ENCODE measurements at places on chromosomes 5 and 9.
A peak's percentile ranks its signal among the peaks of the same experiment; 100 is the strongest.

GRCh38 chr9:81393985-81394811 lies 295.1 kb downstream of the TLE1 start:
- peak overlapping the region; percentile 59 for H3K27ac ChIP-seq
- H3K4me1 ChIP-seq, result peaks cover 36% of the 10 kb centered on the region
- H3K27me3 ChIP-seq, result peaks cover 13% of the 10 kb centered on the region

DNA sequence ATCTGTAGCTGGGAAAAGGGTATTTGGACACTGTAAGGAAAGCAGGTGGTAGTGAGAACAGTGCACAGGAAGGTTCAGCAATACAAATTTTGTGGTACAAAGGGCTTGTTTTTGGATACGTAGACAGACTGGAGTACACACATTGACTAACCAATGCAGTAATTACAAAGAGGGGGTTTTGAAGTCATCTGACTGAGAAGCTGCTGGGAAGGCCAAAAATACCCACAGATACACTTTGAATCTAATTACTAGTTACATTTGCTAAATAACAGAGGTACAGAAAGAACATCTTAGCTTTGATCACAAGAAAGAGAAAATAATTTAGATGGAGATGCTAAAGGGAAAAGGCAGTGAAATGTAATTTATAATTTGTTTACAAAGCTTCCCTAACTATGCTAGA lies 45.9 kb downstream of the PKD2L2 start:
- peaks cover 40% of the 10 kb centered on the region for H3K36me3 ChIP-seq
- no peaks in the 10 kb centered on the region for H3K27me3 ChIP-seq
- DNase-seq, result no peak
- peaks cover 30% of the 10 kb centered on the region for H3K4me1 ChIP-seq
- H3K4me3 ChIP-seq, result no peak overlapping the region

DNA sequence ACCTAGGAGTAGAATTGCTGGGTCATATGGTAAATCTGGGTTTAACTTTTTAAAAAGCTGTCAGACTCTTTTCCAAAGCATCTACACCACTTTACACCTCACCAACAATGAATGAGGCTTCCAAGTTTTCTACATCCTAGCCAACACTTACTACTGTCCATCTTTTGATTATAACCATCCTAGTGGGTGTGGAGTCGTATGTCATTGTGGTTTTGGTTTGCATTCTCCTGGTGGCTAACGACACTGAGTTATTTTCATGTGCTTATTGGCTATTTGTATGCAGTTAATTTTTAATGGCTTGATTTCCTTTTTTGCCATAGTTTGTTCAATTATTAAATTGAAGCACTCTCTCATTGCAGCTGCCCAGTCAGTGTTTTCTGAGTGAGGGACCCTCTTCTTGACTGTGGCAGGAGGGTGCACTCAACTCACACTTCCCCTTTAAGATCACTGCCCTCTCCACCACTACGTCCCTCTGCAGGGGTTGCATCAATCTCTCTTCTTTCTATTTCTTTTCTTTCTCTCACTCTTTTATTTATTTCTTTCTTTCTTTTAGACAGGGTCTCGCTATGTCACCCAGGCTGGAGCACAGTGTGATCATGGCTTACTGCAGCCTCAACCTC lies 182.3 kb downstream of the C9orf152 start:
- no peak for DNase-seq
- H3K36me3 ChIP-seq, result no peaks in the 10 kb centered on the region
- no peak overlapping the region for H3K4me3 ChIP-seq

GRCh38 chr5:134131165-134131564 lies 16.7 kb downstream of the TCF7 start:
- H3K27me3 ChIP-seq, result no peaks in the 10 kb centered on the region
- no peak overlapping the region for H3K4me3 ChIP-seq
- H3K4me1 ChIP-seq, result peaks cover 50% of the 10 kb centered on the region
- H3K27ac ChIP-seq, result no peak overlapping the region

DNA sequence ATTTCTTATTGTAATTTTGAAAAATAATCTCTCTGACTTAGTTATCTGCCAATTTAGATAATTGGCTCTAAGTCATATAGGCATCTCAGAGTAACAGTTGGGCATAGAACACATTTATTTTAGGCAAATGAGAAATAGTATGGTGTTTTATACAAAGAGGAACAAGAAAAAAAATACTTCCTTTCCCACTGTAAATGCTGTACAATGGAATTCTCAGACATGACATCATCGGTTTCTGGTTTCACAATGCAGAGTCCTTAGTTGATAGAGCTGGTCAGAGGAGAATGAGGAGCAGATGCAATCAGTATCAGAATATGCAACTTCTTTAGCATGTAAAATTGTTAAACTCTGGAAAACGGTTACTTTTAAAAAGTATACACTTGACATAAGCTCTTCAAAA lies 49.4 kb downstream of the PLK2 start:
- no peak for DNase-seq
- no peaks in the 10 kb centered on the region for H3K36me3 ChIP-seq

DNA sequence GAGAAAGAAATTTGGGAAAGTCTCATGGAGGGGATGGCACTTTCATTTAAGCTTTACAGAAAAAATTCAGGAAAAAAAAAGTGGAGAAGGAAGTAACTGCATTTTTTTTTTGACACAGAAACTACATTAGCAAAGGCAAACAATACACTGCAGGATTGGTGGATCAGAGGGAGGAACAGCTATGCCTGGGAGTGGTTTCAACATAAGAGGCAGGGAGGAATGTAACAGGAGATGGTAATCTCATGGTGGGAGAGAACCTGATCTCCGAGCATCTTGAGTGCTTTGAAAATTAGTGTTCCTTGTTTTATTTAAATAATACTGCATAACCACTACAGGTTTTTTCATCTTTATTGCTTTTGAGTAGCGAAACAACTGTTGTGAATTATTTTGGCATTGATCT lies 249.4 kb downstream of the FAM170A start:
- H3K36me3 ChIP-seq, result no peaks in the 10 kb centered on the region
- no peak overlapping the region for H3K27ac ChIP-seq
- H3K27me3 ChIP-seq, result no peaks in the 10 kb centered on the region

DNA sequence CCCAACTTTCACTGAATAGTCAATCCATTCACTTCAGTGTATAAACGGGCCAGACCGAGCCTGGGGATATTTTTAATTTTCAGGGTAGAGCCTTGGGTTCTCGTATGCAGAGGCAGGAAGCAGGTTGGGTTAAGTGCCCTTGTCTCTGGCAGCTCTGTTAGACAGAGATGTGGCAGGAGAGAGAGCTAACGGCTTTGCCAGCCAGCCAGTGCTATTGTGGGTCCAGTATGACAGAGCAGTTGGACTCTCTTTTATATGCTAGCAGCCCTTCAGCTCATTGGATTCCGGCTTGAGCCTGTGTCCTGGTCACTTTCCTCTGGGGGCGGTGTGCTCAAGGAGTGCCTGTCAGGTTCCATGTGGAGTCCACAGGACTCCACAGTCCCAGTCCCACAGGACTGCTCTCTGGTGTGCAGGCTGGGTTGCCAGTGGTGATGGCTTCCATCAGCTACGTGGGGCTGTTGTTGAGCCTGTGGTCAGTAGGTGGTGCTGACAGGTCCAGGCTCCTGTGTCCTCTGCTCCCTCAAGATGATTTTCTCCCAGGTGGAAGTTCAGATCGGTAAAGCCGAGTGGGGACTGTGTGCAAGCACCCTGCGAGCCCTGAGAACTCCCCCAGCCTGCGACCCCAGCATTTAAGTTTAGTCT lies 14.3 kb downstream of the CLTA start:
- H3K4me1 ChIP-seq, result peaks cover 59% of the 10 kb centered on the region
- no peak overlapping the region for H3K4me3 ChIP-seq
- peaks cover 98% of the 10 kb centered on the region for H3K36me3 ChIP-seq
- peak overlapping the region; percentile 56 for H3K27ac ChIP-seq

GRCh38 chr9:136257381-136258298 lies 12.0 kb upstream of the QSOX2 start:
- H3K4me3 ChIP-seq, result no peak overlapping the region
- peaks cover 8% of the 10 kb centered on the region for H3K4me1 ChIP-seq
- no peak for DNase-seq
- peaks cover 76% of the 10 kb centered on the region for H3K27me3 ChIP-seq
- H3K36me3 ChIP-seq, result no peaks in the 10 kb centered on the region

DNA sequence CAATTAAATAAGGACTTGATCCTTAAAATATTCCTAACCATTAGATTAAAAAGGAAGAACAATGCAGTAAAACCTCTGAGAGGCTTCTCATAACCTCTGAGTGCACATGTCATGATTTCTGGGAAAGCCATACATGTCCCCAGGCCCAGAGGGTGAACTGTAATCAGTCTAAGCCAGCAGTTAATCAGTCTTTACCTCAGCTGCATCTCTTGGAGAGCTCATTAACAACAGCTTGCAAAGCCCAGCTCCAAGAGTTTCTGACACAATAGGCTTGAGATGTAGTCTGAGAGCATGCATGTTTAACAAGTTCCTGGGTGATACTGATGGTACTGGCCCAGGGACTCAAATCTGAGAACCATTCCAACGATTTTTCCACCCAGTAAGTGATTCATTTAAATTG lies 392.1 kb downstream of the DNAH5 start:
- H3K27ac ChIP-seq, result no peak overlapping the region
- H3K4me3 ChIP-seq, result no peak overlapping the region
- H3K4me1 ChIP-seq, result no peaks in the 10 kb centered on the region
- no peak for DNase-seq
- no peaks in the 10 kb centered on the region for H3K36me3 ChIP-seq
- H3K27me3 ChIP-seq, result no peaks in the 10 kb centered on the region

DNA sequence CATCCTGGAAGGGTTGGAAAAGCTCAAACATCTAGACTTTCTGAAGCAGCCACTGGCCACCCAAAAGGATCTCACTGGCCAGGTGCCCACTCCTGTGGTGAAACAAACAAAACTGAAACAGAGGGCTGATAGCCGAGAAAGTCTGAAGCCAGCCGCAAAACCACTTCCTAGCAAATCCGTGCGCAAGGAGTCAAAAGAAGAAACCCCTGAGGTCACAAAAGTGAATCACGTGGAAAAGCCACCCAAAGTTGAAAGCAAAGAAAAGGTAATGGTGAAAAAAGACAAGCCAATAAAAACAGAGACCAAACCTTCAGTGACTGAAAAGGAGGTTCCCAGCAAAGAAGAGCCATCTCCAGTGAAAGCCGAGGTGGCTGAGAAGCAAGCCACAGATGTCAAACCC lies 87.6 kb downstream of the MAP1B start:
- peaks cover 66% of the 10 kb centered on the region for H3K36me3 ChIP-seq
- H3K27ac ChIP-seq, result no peak overlapping the region
- no peaks in the 10 kb centered on the region for H3K27me3 ChIP-seq
- no peak overlapping the region for H3K4me3 ChIP-seq

All from left ventricle myocardium inferior (tissue), 1 donor.